SK-N-SH (cell line): ENCODE measurements at places on chromosomes 7 and 10. TPM values are rescaled to one million over a fixed set of nuclear protein-coding genes. Genes with fewer than 3 reads are reported as not detected.

The GPR22 gene
- 0.03 and 0.23 TPM in 2 replicates for polyA plus RNA-seq

The ZPBP gene
- polyA plus RNA-seq = not detected in 2 replicates

The MRC1 gene
- polyA plus RNA-seq = not detected in 2 replicates

The OR2A14 gene
- polyA plus RNA-seq = not detected in 2 replicates

The CC2D2B gene
- polyA plus RNA-seq = not detected in 2 replicates

The FBH1 gene
- 60.9 and 71.9 TPM in 2 replicates for polyA plus RNA-seq

The KLF14 gene
- polyA plus RNA-seq = 0.02 TPM in 1 of 2 replicates, not detected in the other

The ENTPD7 gene
- polyA plus RNA-seq = 3.9 and 6.2 TPM in 2 replicates

The KCNIP2 gene
- polyA plus RNA-seq = 1.0 and 1.8 TPM in 2 replicates
